ENCODE measurements at places on chromosomes 12 and 14.

GRCh38 chr14:72925815-72926291 is 411 bp upstream of the DCAF4 start:
- DNase-seq: no peak

DNA sequence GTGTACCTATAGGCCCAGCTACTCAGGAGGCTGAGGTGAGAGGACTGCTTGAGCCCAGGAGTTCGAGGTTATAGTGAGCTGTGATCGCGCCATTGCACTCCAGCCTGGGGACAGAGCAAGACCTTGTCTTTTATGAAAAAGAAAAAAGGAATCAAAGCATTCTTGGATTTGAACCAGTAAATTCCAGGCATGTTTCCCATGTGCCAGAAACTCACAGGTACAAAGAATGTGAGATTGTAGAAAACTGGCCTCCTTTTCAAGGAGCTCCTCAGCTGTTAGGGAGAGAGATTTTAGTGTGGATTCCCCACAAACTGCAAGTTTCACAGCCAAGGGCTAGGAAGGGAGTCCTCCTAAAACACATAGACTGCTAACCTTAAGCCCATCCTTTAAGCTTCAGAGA is 95.0 kb downstream of the FOXN4 start:
- no peak for DNase-seq

GRCh38 chr14:92035890-92036289 is 4.0 kb downstream of the TRIP11 start:
- DNase-seq: no peak

DNA sequence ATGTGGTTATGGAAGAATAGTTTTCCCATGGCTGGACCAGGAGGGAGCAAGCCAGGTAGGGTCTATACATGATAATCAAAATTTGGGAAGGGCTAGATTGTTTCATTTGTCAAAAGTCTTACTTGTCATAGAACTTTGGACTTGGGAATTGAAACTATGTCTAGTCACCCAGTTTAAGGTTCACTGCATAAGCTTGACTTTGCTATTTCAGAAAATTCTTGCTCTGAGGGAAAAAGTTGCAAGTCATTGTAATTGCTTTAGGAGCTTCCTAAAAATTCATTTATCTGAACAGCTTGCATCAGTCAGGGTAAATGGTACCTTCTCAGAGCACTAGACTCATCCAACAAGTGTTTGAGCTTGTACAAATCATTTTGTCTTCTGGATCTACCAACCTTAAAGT is 1194.7 kb downstream of the GALC start:
- no peak for DNase-seq

GRCh38 chr14:99604766-99605298 is 825 bp upstream of the CCDC85C start:
- DNase-seq: no peak

All from T follicular helper cell (primary cell).